ENCODE measurements at places on chromosomes 11 and 22.
A peak's percentile ranks its signal among the peaks of the same experiment; 100 is the strongest.

- peak; percentile 91 for DNase-seq
Measured at GRCh38 chr11:4607781-4608666, at the start of gene TRIM68. TRIM68 (minus strand) TSS chr11:4608231; CDS start chr11:4605504, 2,727 bp downstream.

DNA sequence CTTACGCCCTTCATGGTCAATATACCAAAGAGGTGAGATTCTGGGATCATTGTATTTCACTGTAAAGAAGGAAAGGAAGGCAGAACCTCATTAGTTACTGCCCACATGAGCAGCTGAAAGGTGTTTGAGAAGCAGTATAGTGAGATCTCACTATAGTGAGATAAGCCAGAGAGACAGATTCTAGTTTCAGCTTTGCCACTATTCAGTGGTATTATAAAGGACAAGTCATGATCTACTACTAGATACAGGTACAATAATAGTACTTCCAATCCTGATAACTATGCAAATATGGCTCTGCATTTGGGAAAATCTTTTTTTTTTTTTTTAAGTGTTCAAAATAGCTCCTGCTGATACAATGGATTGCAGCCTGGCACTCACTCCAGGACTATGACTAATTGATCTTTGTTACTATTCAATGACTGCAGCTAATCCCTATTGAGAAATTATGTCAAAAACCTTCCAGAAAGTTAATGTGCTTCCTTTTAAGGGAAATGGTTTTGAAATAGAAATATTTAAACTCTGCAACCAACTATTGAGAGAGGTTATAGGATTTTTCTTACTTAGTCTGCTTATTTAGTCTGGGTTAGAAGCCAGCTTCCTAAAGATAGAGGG lies 8.3 kb upstream of the DLAT start:
- no peak for DNase-seq

- DNase-seq, result no peak
Measured at GRCh38 chr11:85663080-85663752, 1.7 kb downstream of the CREBZF start.

- DNase-seq, result no peak
Measured at GRCh38 chr11:6022956-6023355, 7.6 kb downstream of the OR56A1 start.

DNA sequence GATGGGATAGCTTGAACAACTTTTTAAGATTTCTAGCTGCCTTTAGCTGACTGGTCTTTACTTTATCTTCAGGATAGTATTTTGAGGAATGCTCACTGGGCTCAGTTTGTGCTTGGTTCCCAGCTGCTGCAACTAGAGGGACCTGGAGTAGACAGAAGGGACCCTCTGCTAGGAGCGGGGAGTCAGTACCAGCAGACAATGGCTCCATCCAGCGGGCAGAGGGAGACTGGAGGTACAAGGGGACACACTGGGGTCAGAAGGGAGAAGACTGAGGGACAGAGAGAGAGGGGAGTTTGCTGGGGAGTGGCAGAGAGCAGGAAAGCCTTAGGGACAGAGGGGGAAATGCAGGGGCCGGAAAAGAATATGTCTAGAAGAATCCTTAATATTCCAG lies 22.0 kb upstream of the ACER3 start:
- no peak for DNase-seq

GRCh38 chr11:104898685-104899013 lies 389 bp upstream of the CASP12 start:
- DNase-seq, result no peak

DNA sequence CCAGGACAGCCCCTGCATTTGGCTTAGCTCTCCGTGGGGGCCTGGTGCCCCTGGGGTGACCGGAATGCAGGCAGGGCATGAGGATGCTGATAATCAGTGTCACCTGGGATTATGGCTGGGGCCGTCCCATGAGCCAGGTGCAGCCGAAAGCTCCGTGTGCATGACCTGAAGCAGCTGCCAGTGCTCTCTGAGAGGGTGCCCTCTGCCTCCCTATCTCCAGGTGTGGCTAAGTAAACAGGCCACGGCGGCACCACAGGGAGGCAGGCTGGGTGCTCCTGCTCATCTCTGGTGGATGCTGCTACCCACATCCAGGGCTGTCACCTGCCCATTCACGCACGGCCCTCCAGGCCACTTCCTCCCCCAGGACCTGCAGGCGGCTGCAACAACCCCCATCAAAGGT lies 29.8 kb downstream of the DUSP8 start:
- DNase-seq, result no peak

DNA sequence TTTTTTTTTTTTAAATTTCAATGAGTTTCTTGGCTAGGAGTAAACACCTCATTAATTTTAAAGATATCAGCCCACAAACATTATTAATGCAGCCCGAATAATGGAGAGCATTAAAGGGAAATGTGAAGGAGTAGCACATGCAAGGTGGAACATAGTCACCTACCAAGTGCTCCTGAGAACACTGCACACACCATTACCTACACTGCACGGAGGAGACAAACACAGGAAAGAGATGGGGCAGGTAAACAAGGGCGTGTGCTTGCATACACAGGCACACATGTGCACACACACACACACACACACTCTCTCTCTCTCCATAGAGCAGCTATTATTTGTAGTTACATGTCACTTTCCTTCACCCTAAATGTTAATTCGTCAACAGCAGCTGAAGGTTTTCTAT lies 30.2 kb downstream of the HTR3B start:
- no peak for DNase-seq

- no peak for DNase-seq
Measured at GRCh38 chr11:40166892-40167291, 1292.6 kb downstream of the LRRC4C start.

- no peak for DNase-seq
Measured at GRCh38 chr22:32836280-32837123, 35.0 kb downstream of the TIMP3 start.

- no peak for DNase-seq
Measured at GRCh38 chr11:72314600-72315392, 70.8 kb upstream of the PHOX2A start.

GRCh38 chr22:35531202-35531601 lies 9.4 kb upstream of the RASD2 start:
- DNase-seq, result no peak

- no peak for DNase-seq
Measured at GRCh38 chr11:112983887-112984286, 22.7 kb downstream of the NCAM1 start.

GRCh38 chr11:16806791-16807190 lies 68.3 kb downstream of the C11orf58 start:
- DNase-seq, result no peak

DNA sequence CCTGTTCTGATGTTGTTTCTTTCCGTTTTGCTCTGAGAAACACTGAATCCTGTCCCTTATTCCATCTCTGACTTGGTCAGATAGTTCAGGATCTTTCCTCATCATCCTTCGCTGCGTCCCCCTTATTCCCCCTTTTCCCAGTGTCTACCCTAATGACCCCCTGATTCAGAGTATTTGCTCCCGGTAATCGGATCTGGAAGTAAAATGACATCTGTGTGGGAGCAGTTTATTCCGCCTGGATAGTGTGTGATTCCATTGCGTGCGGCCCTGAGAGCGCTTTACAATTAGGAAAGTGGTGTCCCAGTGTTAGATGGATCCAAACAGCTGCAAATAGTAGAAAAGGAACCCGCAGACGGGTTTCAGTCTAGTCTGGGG lies 606 bp downstream of the DRG1 start:
- DNase-seq, result no peak

DNA sequence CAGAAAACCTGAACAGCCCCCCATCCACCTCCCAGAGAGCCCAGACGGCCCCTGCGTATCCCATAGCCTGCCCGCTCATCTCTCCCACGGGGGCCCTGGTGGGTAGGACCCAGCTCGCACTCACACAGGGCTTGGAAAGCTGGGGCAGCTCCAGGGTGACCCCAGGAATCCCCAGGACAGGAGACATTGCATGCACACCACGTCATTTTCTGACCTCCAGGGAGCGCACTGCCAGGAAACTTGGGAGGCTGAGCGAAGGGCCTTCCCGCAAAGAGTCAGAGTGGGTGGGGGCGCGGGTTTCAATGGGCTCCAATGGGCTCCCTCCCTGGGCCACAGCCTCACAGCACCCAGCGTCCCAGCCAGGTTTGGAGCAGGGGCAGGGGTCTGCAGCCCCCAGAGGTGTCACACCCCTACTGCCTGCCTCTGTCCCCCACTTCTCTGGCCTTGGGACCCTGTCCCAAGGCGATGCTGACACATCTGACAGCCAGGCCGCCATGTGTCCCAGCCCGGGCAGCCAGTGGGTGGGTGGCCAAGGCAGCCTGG lies 8.2 kb upstream of the SYT8 start:
- DNase-seq, result no peak

GRCh38 chr11:99614352-99614751 lies 593.6 kb downstream of the CNTN5 start:
- DNase-seq, result no peak

GRCh38 chr22:28773461-28773867 lies 969 bp downstream of the CCDC117 start:
- DNase-seq, result no peak

- no peak for DNase-seq
Measured at GRCh38 chr11:32279672-32280071, 155.7 kb downstream of the WT1 start.

DNA sequence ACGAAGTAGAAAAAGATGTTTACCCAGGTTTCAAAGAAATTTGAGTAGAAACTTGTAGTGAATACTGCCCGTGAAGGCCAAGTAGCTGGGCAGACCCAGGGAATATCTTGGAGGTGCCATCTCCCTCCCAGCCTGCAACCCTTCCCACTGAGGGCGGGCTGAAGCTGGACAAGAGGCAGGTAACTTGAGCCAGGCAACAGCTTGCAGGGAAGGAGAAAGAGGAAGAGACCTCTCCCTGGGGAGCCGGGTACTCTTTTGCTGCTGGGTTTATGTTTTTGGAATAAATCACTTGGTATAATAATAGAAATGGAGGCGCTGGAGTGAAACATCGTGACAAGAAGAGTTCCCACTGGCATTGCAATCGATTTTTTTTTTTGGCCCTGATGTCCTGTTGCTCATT lies 49.4 kb upstream of the JAM3 start:
- DNase-seq, result no peak

- DNase-seq, result no peak
Measured at GRCh38 chr11:70597751-70598625, 199.7 kb downstream of the CTTN start.

DNA sequence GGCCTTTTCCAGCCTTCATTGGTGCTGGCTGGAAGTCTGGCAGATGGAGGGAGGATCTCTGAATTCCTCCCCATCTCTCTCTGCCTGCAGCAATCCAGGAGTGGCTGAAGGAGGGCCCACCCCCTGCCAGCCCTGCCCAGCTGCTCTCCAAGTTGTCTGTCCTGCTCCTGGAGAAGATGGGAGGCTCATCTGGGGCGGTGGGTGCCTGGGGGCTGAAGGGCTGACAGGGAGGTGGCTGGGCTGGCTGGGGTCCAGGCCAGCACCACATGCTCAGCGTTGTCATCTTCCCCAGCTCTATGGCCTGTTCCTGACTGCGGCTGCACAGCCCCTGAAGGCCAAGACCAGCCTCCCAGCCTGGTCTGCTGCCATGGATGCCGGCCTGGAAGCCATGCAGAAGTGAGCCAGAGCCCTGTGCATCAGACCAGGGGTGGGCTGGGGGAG lies 12.2 kb downstream of the TKFC start:
- DNase-seq, result no peak

DNA sequence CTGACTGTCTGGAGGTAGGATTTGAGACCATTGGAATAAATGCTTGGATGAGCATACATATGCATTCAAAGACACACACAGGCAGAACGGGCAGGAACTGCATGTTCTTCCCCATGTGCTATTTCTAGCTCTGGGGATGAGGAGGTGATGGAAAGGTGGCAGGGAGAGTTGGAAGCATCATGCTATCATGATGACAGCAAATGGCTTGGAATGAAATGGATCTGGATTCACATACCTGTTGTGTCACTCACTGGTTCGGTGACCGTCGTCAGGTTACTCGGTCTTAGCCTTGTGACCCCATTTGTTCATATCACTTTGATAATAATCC lies 627.9 kb upstream of the KIRREL3 start:
- DNase-seq, result no peak

GRCh38 chr11:40879911-40880310 lies 579.5 kb downstream of the LRRC4C start:
- DNase-seq, result no peak

- DNase-seq, result no peak
Measured at GRCh38 chr11:120102050-120102863, 35.7 kb downstream of the TRIM29 start.

- DNase-seq, result no peak
Measured at GRCh38 chr11:65906602-65907001, 6.4 kb upstream of the FOSL1 start.

DNA sequence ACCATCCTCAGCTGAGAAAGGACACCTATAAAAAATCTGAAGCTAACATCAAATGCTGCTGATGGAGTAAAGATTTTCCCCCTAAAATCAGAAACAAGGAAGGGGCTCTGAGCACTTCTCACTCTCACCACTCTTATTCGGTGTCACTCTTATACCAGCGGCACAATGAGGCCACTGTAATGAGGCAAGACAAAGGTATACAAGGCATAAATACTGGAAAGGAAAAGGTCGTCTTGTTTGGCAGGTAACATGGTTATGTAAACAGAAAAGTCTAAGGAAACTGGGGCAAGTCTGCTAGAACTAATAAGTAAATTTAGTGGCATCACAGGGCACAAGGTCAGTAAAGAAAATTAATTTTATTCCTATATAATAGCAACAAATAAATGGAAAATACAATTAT lies 8.1 kb upstream of the MOB2 start:
- no peak for DNase-seq

DNA sequence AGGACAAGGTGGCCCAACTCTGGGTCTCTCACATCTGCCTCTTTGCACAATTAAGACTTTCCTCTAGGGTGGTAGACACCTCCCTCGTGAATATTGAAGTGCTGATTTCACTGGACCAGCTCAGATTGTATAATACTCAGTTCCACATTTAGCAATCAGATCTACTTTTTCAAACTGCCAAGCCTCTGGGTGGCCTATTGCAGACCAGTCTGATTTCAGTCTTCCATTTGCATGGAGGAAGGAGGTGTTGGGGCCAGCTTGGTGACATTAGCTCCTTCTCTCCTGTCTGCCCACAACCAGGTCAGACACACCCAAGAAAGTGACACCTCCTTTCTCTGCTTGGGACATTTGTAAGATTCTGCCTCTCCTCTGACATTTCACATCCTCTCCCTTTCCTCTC lies 78.2 kb downstream of the PPFIBP2 start:
- DNase-seq, result no peak

DNA sequence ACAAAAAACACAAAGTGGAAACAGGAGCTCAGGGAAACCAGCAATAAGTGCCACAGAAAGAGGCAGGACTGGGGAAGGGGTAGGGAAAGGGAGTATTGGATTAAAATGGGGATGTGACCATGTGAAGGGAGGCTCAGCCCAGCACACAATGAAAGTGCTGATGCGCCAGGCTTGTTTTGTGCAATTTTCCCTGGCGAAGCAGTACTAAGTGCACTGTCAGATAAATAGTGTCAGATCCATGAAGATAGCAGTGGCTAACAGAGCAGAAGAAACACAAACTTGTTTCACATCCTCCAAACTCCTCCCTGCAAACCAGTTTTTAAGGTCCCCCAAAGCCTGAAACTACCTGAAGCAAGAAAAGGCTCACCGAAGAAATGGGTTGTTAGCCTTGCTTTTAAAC lies 50.7 kb upstream of the RAPSN start:
- DNase-seq, result no peak
